GM04504 (cell line): ENCODE measurements at places on chromosomes 2 and 18.

DNA sequence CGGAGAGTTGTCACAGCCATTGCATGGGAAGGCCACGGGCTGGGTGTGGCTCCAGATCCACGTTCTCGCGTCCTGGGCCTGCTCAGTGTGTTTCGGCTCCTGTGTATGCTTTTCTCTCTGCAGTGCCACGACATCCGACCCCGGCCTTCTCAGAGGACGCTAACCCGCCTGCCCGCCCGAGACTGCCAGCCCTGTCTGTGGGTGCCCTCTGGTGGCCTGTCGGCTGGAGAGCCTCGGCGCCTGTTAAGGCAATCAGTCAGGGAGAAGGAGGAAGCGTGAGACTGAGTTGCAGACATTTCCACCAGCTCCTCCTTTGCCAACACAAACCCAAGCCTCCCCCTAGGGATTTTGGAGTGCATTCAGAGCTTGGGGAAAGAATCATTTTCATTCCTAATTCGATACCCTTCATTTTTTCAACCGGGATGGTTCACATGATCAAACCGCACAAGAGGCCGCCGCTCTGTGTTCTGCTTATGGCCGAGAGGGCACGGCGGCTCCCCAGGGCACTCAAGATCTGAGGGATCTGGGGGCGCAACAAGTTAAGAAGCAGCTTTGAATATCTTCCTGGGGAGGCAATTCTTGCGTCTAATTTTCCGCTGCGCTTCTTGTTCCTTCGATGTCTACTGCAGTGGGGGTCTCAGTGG, 37.5 kb upstream of the ZBTB7C start:
- DNase-seq = peak; percentile 31

GRCh38 chr2:63589148-63589958, 590 bp downstream of the MDH1 start:
- DNase-seq = no peak

DNA sequence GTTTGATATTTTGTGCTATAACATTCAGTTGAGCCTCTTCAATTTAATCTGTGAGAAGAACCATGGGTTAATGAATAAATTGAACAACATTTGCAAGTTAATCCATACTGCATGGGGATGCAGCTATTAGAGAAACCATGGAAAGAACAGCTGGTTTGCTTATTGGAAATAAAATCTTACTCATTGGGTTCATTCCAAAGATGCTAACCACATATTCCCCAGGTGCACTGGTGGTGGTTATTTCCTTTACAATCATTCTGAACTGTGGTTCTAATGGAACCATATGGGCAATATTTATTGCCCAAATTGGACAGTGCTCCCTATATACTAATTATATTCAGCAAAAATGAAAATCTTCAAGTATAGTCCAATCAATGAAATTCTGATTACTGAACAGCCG, 1200.4 kb upstream of the CDH2 start:
- no peak for DNase-seq

- peak; percentile 73 for DNase-seq
These were observed 85.4 kb downstream of the STPG4 start for GRCh38 chr2:47069628-47070154.

DNA sequence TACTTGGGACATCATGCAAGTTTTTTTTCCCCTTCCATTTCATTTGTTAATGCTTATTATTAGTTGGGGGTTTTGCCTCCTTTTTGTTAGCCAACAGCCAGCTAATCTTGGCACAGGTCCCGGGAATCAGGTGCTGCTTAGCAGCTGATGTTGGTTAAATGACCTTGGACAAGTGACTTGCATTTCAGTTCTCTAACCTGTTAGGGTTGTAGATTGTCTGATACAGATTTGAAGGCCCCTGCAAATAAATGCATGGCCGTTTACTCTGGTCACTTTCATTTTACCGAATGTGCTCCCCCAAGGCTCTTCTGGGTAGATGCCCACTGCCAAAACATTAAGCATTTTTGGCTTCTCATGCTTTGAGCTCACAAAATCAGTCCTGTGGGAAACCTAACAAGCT, 120.9 kb downstream of the SPTBN1 start:
- DNase-seq = no peak
